IMR-90 (cell line): ENCODE measurements at places on chromosomes 11 and 22. TPM values are rescaled to one million over a fixed set of nuclear protein-coding genes. Genes with fewer than 3 reads are reported as not detected.

DNA sequence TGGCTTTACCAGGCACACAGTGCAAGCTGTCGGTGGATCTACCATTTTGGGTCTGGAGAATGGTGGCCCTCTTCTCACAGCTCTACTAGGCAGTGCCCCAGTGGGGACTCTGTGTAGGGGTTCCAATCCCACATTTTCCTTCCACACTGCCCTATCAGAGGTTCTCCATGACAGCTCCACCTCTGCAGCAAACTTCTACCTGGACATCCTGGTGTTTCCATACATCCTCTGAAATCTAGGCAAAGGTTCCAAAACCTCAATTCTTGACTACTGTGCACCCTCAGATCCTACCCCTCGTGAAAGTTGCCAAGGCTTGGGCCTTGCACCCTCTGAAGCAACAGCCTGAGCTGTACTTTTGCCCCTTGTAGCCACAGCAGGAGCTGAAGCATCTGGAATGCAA is 108.1 kb downstream of the SOX6 start:
- no peak for DNase-seq

- peak; percentile 56 for DNase-seq
Observed at GRCh38 chr11:69297787-69298266, 3.9 kb downstream of the MYEOV start.

GRCh38 chr22:17108256-17109112 is 12.7 kb downstream of the TMEM121B start:
- DNase-seq, result no peak

DNA sequence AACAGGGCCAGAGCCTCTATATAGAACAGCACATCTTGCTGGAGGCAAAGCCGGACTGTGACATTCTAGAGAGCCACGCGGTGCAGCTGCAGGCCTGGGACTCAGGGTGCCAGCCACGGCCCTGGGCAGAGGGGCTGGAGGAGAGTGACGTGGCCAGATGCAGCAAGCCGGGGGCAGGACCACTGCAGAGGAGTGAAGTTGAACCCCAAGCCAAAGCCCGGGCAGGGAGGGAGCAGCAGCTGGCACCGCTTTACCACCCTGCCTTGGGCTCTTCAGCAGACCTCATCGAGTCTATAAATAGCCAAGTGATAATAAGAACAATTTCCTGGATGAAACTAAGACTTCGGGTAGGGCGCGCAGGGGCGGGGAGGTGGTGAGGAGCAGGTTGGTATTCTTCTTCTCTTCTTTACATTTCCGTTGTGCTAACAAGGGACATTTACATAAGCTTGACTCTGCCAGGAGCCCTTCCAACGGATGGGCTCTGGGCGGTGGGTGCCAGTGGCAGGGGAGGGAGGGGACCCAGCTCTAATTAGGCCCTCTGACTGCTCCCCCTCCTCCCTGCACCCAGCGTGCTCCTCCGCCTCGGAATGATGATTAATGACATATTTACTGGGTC is 110.2 kb downstream of the ST3GAL4 start:
- DNase-seq, result no peak

DNA sequence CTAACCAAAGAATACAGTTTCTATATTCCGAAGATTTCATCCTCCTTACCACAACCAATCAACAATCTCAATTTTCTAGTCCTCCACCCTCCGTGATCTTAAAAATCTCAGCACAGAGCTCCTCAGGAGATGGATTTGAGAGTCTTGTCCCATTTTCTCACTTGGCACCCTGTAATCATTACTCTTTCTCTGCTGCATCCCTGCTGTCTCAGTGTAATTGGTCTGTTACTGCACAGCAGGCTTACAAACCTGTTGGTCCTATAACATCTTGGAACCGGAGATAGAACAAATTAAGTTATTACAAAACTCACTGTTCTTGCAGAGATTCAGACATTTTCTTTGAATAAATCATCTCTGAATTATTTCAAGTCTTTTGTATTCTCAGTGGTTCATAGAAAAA is 1227.2 kb downstream of the JRKL start:
- DNase-seq, result no peak

DNA sequence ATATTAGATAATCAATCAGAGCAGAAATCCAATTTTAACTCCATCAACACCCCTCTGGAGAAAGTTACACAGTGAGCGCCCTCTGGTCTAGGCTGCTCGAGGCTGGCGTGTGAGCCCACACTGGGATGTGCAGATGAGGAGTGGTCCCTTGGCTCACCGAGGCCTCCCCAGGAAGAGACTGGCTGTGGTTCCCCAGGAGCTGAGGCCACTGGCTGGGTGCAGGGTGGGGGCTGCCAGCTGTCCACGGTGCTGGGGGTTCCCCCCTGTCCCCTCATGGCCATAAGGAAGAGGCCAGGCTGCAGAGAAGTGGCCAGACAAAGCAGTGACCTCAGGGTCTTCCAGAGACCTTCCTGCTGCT is 750.7 kb downstream of the BRD1 start:
- DNase-seq, result no peak

GRCh38 chr11:20289732-20290131 is 73.8 kb upstream of the HTATIP2 start:
- DNase-seq, result no peak

DNA sequence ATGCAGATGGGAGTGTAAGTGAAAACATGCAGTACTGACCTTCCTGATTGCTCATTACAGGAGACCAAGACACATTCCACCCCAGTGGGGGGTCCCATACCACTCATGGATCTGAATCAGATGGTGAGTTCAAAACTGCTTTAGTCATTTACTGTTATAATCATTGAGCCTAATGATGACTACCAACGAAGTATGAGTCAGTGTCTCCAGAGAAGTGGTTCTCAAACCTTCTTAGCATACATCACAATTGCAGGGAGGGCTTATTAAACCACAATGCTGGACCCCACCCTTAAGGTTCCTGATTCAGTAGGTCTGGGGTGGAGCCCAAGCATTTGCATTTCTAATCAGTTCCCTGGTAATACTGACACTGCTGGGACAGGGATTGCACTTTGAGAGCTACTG is 75.8 kb downstream of the CD44 start:
- DNase-seq, result peak; percentile 97

DNA sequence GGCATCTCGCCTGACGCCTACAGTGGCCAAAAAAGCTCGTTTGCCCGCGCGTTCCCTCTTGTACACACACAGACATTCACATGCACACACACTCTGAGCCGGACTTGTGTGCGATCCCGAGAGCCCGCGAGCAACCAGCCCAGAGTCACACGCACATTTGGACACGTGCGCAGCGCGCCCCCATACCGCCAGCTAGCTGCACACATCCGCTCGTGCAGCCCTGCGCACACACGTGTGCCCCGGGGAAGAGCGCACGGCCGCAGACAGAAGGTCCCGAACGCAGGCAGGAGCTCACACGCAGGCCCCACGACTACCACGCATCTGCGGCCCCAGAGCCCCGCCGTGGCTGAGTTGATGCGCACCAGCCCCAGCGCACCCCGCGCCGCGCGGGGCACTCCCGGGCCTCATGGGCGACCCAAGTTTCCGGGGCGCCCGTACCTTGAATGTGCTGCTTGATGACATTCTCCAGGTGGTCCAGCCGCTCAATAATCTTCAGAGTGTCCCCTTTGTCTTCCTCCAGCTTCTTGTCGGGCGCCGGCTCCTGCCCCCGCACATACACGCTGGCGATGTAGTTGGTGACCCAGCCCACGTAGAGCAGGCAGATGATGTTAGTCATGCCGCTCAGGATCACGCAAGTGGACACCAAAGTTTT is 758 bp downstream of the GALNT18 start:
- DNase-seq, result peak; percentile 44

DNA sequence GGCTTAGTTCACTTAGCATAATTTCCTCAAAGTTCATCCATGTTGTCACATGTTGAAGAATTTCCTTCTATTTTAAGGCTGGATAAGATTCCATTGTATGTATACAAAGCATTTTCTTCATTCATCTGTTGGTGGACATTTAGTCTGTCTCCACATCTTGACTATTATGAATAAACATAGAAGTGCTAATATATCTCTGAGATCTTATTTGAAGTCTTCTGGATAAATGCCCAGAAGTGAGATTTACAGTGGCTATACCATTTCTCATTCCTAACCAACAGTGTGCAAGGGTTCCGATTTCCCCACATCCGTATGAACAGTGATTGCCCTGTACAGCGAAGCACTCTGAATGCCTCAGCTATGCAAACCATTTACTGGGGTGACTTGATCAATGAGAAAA is 6.6 kb upstream of the ZFTA start:
- DNase-seq, result peak; percentile 40

GRCh38 chr11:126817096-126817495 is 183.5 kb downstream of the KIRREL3 start:
- DNase-seq, result peak; percentile 84

CD3G gene
- not detected in 2 replicates for total RNA-seq

CDCA5 gene
- 9.1 and 10.0 TPM in 2 replicates for total RNA-seq

MOV10L1 gene
- 0.72 and 0.83 TPM in 2 replicates for total RNA-seq

PPME1 gene
- 38.9 and 42.3 TPM in 2 replicates for total RNA-seq

MFRP gene
- not detected in 2 replicates for total RNA-seq

SLC35C1 gene
- total RNA-seq, result 3.1 and 4.3 TPM in 2 replicates

TSPAN32 gene
- total RNA-seq, result not detected in 2 replicates

CFAP300 gene
- 0.90 and 1.9 TPM in 2 replicates for total RNA-seq

FGF19 gene
- total RNA-seq, result not detected in 2 replicates

MUC2 gene
- not detected in 2 replicates for total RNA-seq

UPK3A gene
- total RNA-seq, result not detected in 2 replicates

MRGPRX1 gene
- not detected in 2 replicates for total RNA-seq
